ENCODE measurements at places on chromosomes 3 and 15.

DNA sequence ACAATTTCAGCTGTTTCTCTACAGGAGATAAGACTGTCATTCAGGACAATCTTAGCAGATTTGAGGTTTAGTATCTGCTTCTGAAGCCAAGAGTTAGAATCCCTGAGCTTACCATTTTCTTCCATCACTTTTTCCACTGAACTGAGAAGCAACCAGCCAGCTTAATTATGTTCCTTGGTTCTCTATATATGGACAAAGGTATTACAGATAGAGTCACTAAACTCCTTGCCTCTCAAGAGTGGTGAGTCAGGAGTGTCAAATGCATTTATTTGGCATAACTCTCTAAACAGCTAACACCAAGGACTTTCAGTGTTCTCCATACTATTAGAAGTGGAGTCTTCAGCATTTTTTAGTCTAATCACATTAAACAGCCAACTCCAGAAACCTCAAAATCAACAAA is 239.3 kb downstream of the ALCAM start:
- DNase-seq, result no peak

- no peak for DNase-seq
Observed at GRCh38 chr3:113684271-113684819, 12.1 kb downstream of the USF3 start.

DNA sequence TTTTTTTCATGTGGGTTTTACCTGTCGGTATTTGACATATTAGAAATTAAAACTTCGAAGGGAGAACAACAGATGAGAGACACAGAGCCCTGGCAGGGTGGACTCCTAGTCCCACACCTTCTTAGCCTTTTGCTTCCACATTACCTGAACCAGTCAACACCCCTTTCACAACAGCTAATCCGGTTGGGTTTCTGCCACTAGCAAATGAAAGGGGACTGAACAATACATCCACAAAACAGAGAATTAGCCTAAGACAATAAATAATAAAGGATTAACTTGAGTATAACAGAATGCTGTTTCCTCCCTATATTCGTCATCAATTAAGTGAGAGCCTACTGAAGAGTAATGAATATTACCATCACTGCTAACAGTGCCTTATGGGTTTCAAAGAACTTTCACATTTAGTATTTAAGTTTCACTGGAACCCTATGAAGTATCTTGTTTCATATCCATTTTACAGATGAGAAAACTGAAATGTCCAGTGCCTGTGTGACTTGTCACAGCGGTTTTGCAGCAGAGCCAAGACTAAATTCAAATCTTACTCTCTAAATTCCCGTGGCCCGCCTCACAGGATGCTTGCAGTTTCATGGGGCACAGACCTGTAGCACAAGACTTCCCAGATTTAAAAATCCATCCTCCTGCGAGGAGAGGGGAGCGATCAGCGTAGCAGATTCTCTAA is 1.0 kb upstream of the RAB8B start:
- DNase-seq, result no peak

- DNase-seq, result no peak
Observed at GRCh38 chr3:84487296-84487695, 471.5 kb upstream of the CADM2 start.

- DNase-seq, result no peak
Observed at GRCh38 chr15:39778021-39778420, 4.6 kb downstream of the FSIP1 start.

Data from COR-L47 (cell line).